Neural progenitor cell (in vitro differentiated cells): ENCODE measurements at places on chromosomes 11 and 22. TPM values are rescaled to one million over a fixed set of nuclear protein-coding genes. Genes with fewer than 3 reads are reported as not detected.

- no peaks in the 10 kb centered on the region for H3K4me1 ChIP-seq
- no peak for DNase-seq
- no peaks in the 10 kb centered on the region for H3K36me3 ChIP-seq
- H3K27ac ChIP-seq, result no peak overlapping the region
- no peak overlapping the region for H3K4me3 ChIP-seq
These were observed 78.5 kb upstream of the PITPNB start for GRCh38 chr22:27997538-27997937.

- peaks cover 46% of the 10 kb centered on the region for H3K27me3 ChIP-seq
- H3K36me3 ChIP-seq, result no peaks in the 10 kb centered on the region
- no peaks in the 10 kb centered on the region for H3K4me1 ChIP-seq
- DNase-seq, result peak; percentile 40
- no peak overlapping the region for H3K4me3 ChIP-seq
These were observed 1.9 kb downstream of the SLC43A3 start for GRCh38 chr11:57424792-57425564.

DNA sequence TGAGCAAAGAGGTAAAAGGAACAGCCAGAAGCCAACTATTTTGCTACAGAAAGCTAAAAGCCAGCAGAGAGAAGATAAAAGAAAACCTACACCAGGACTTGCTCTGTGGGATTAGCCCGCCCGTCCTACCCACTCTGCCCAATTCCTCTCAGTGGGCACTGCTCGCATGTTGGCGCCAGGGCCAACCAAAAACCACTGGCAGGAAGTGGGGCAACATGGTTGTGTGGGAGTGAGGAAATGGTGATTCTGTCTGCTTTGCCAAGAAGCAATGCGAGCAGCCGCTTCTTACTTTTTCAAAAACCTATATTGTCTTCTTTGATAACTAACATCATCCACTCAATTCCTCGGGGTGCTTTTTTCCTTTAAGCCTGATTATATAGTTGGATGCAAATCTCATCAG is 14.2 kb upstream of the APOA1 start:
- H3K27ac ChIP-seq, result no peak overlapping the region
- no peaks in the 10 kb centered on the region for H3K27me3 ChIP-seq
- peaks cover under 1% of the 10 kb centered on the region for H3K36me3 ChIP-seq

Gene LMO2
- total RNA-seq, result 0.92 and 2.0 TPM in 2 replicates

DNA sequence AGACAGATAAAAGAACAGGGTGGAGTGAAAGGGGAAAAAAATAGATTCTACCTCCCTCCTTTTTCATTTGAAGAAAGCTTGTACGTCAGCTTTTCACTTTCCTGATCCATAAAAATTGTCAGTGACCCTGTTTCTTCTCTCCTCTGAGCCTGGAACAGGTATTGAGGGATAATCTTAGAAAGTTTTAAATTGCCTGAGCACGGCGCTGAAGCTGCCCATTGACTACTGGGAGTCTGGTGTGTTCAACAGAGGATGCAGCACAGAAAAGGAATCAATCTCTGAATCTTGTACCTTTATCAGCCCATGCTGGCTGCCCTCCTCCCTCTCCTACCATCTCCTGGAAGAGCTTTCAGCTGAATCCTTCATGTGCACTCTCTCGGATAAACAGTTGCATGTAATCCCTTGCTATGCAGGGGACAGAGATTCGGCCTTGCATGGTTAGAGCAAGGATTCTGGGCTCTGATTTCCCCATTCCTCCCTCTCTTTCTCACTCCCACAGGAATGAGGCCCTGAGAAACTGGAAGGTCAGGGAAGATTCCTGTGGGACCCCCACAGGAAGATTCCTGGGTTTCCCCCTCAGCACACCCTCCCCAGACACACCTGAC is 162.4 kb upstream of the SYN3 start:
- H3K4me1 ChIP-seq, result no peaks in the 10 kb centered on the region
- no peak overlapping the region for H3K27ac ChIP-seq
- peaks cover 12% of the 10 kb centered on the region for H3K27me3 ChIP-seq
- no peak overlapping the region for H3K4me3 ChIP-seq
- peak; percentile 10 for DNase-seq

Gene APOL3
- total RNA-seq, result not detected in 2 replicates

DNA sequence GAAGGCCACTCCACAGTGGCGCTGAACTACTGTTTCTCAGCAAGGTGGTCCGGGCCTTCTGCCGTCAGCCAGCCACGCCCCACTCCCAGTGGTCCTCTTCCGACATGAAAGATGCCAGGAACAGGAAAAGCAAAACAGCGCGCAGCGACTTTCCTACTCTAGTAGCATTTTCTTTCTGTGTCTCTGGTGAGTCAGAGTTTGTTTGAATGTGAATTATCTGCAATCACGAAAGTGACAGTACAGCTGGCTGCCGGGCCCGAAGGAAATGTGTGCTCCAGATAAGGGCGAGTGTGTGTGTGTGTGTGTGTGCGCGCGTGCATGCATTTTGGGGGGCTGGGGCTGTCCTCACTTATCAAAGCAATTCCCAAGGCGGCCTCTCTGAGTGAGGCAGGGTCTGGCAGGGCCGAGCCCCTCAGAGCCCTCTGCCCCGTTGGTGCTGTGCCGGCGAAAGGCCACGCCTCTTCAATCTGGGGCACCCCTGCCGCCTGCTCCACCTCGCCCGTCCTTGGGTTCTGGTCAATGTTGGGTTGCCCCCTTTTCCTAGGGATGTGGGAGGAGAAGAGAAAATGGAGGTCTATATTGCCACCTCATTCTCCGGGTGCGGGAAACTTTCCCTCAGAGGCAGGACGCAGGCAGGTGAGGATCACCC is 288.5 kb downstream of the KIRREL3 start:
- H3K27me3 ChIP-seq, result no peaks in the 10 kb centered on the region
- H3K4me3 ChIP-seq, result no peak overlapping the region
- no peak overlapping the region for H3K27ac ChIP-seq
- H3K36me3 ChIP-seq, result no peaks in the 10 kb centered on the region
- H3K4me1 ChIP-seq, result peaks cover 3% of the 10 kb centered on the region
- DNase-seq, result no peak

Gene RNH1
- 10.5 and 44.8 TPM in 2 replicates for total RNA-seq

- H3K4me3 ChIP-seq, result no peak overlapping the region
- DNase-seq, result no peak
- H3K27ac ChIP-seq, result no peak overlapping the region
- H3K36me3 ChIP-seq, result no peaks in the 10 kb centered on the region
These were observed 24.2 kb downstream of the MUC6 start for GRCh38 chr11:1012291-1012690.

DNA sequence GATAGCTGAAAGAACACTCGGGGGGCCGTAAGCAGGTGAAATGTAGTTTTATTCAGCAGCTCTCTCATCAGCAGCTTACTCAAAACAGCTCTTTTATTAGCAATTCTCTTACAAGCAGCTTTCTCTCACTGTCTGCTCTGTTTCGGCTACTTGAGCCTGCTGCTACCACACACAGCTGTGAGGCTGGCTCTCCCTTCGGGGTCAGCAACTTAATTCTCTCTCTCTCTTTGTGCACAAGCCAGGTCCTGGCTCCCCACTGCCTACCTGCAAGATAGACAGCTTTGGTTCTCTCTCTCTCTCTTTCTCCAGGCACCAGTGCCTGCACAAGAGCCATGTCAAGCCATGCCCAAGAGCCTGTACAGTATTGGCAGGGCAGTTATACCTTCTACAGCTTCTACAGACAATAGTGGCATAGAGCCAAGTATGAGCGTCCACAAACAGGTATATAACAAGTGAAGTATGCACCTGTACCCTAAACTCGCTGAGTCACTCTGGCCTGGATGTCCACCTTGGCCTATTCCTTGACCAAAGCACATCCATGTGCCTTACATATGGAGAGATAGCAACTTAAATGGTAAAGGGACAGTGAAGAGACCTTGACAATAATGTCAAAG is 110.8 kb downstream of the MTNR1B start:
- H3K4me1 ChIP-seq, result peaks cover 48% of the 10 kb centered on the region
- H3K27ac ChIP-seq, result peak overlapping the region; percentile 87
- H3K36me3 ChIP-seq, result no peaks in the 10 kb centered on the region
- peak overlapping the region; percentile 23 for H3K4me3 ChIP-seq

DNA sequence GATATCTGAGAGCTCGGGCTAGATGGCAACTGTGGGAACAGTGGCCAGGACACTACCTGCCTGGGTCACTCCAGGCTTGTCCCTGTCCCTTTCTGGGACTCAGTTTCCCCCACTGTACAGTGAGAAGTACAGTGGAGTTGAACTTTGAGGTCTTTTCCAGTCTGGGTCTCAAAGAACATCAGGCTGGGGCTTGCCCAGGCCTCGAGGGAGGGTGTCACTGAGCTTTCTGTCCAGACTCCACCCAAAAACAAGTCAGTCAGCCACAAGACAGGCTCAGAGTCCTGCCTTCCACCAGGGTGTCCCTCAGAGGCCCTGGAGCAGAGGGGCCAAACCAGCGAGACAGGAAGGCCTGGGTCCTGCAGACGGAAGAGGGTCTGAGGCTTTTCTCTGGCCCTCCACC is 2.0 kb upstream of the PLA2G3 start:
- no peak for DNase-seq
- peaks cover 15% of the 10 kb centered on the region for H3K4me1 ChIP-seq
- peaks cover 8% of the 10 kb centered on the region for H3K27me3 ChIP-seq
- H3K27ac ChIP-seq, result no peak overlapping the region
- no peak overlapping the region for H3K4me3 ChIP-seq

GRCh38 chr11:28243581-28243980 is 135.4 kb downstream of the METTL15 start:
- DNase-seq, result no peak
- no peak overlapping the region for H3K4me3 ChIP-seq
- H3K27ac ChIP-seq, result no peak overlapping the region

Gene NCAM1
- total RNA-seq, result 17.5 and 20.8 TPM in 2 replicates

- peak overlapping the region; percentile 44 for H3K4me3 ChIP-seq
- H3K36me3 ChIP-seq, result peaks cover 3% of the 10 kb centered on the region
- H3K27ac ChIP-seq, result no peak overlapping the region
- DNase-seq, result no peak
These were observed 2.9 kb downstream of the FAM111A start for GRCh38 chr11:59145534-59145933.

DNA sequence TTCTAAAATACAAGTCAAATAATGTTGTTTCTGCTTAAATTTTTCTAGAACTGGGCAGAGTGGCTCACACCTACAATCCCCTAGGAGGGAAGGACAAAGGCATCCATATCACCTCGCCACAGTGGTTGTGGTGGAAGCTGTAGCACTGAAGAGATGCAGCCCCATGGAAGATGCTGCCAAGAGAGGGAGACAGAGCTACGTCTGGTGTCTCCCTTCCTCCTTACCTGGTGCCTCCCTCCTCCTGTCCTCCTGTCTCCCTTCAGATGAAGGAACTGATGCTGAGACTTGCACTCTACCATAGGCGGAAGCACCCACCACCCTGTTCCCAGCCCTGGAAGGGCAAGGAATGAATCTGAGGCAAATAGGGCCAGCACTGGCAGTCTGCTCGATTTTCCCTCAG is 22.3 kb downstream of the MMP27 start:
- H3K27me3 ChIP-seq, result no peaks in the 10 kb centered on the region
- no peaks in the 10 kb centered on the region for H3K4me1 ChIP-seq
- H3K36me3 ChIP-seq, result no peaks in the 10 kb centered on the region
- H3K27ac ChIP-seq, result no peak overlapping the region
- DNase-seq, result peak; percentile 5

- H3K4me1 ChIP-seq, result peaks cover 5% of the 10 kb centered on the region
- no peaks in the 10 kb centered on the region for H3K27me3 ChIP-seq
- H3K36me3 ChIP-seq, result no peaks in the 10 kb centered on the region
These were observed 32.4 kb upstream of the CBX7 start for GRCh38 chr22:39184586-39185577.

Gene LSP1
- not detected in 2 replicates for total RNA-seq

DNA sequence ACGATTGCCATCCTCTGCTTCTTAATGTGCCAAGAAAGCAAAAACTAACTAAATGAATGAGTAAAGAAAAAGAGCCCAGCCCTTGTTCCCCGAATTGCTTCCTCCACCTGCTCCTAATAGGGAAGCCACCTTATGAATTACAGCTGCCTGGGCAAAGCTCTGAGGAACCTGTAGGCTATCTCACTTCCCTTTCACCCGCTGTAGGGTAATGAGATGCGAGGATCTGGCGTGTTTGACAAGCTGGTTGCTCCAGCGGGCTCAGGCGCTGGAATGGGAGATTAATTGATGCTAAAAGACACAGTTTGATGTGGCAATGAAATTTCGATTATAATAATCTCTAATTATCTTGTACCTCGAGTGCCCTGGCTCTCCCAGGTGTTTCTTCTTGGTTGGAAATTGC is 256.4 kb downstream of the NTM start:
- H3K4me3 ChIP-seq, result no peak overlapping the region
- H3K4me1 ChIP-seq, result no peaks in the 10 kb centered on the region
- no peaks in the 10 kb centered on the region for H3K36me3 ChIP-seq
- no peak overlapping the region for H3K27ac ChIP-seq
- peak; percentile 18 for DNase-seq

DNA sequence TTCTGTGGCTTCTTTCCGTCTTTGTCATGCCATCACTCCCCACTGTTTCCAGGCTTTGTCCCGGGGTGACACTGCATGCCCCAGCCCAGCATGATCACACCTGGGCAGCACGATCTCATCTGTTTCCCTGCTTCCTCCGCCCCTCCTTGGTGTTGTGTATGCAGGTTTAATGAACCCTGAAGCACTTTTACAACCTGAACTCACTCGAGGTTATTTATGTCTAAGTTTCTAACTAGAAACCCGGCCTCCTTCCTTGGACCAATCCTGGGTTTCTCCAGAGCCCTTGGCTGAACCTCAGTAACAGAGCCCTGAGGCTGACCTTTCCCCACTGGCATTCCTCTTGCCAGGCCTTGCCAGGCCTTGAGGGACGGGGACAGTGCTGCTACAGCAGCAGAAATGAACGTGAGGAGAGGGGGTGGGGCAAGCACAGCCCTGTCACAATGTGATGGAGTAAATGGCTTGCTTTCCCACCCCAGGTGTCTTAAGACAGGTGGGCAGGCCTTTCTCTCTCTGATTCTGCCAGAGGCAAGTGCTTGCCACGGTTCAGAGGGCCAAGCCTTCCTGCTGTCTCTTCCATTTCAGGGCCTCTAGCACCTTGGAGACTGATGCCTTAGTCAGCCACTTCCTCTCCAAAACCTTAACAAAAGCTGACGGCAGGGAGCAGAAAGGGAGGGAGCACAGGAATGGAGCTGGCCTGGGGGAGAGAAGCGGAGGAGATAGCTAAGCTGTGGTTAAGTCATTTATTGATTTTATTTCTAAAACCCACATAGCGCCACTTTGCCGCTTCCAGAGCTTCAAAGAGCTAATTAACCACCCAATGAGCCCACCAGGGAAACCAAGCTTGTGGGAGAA is 3.1 kb upstream of the PYGM start:
- H3K4me3 ChIP-seq, result no peak overlapping the region
- DNase-seq, result peak; percentile 47
- H3K27ac ChIP-seq, result peak overlapping the region; percentile 72
- peaks cover 4% of the 10 kb centered on the region for H3K36me3 ChIP-seq
- no peaks in the 10 kb centered on the region for H3K27me3 ChIP-seq
- H3K4me1 ChIP-seq, result peaks cover 61% of the 10 kb centered on the region

GRCh38 chr11:69470301-69470700 is 11.2 kb upstream of the LINC01488 start:
- no peak for DNase-seq
- H3K27ac ChIP-seq, result no peak overlapping the region
- no peak overlapping the region for H3K4me3 ChIP-seq

Gene PDE2A
- 0.11 and 2.3 TPM in 2 replicates for total RNA-seq

Gene NLRP14
- 1.3 and 1.8 TPM in 2 replicates for total RNA-seq

DNA sequence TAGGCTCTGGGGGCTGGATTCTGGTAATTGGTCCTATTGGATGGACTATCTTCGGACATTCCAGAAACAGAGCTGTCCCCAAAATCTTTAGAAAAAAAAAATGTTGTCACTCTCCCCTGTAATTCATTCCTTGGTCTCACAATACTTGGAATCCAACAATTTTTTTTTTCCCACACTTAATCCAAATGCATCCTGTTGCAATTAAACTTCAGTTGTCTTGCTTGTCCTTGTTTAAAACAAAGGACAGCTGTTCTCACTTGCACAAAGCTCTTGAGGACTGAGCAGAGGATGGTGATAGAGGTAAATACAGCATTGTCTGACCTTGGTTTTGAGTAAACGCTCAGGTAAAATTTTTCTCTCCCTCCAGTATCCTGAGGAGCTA is 75.3 kb downstream of the SC5D start:
- no peak overlapping the region for H3K4me3 ChIP-seq
- no peak overlapping the region for H3K27ac ChIP-seq
- H3K36me3 ChIP-seq, result no peaks in the 10 kb centered on the region
- peaks cover 14% of the 10 kb centered on the region for H3K4me1 ChIP-seq

Gene KCTD17
- 17.5 and 44.1 TPM in 2 replicates for total RNA-seq
